ENCODE measurements at places on chromosomes 6 and 20.
A peak's percentile ranks its signal among the peaks of the same experiment; 100 is the strongest.

DNA sequence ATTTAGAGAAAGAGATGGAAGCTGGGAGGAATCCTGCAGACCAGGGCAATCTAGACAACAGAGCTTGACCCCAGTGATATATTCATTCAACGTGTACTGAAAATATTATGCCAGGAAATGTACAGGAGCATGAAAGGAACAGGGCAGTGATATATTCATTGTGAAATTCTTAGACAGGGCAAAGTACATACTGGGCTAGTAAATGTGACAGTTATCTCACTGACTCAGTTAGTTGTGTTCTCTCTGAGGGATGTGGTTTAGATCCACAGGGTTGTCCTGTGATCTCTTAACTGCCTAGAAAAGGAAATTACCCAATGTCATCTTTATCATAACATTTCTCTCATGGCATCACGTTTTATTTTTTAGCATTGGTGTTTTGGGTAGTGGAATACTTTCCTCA lies 891.3 kb downstream of the EYS start:
- DNase-seq, result no peak

- DNase-seq, result no peak
Measured at GRCh38 chr6:84749181-84749580, 15.2 kb downstream of the TBX18 start.

- DNase-seq, result no peak
Measured at GRCh38 chr6:48069280-48069679, 41.7 kb downstream of the PTCHD4 start.

GRCh38 chr6:42113936-42114636 lies 28.3 kb downstream of the C6orf132 start:
- DNase-seq, result no peak

DNA sequence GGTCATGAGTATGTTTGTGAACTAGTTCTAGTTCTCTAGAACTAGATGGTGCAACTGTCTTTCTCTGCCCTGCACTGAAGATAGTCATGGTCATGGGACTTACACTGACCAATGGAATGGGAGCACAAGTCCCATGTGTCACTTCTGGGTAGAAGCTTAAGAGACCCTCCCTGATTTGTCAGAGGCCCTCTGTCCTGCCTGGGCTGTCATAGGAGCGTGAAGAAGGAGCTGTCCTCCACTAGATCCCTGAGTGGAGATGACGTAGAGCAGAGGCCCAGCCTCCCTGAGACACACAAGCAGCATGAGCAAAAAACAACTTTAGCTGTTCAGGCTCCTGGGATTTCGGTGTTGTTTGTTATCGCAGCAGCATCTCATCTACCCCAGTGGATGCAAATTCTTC lies 514.5 kb downstream of the PREX1 start:
- no peak for DNase-seq

DNA sequence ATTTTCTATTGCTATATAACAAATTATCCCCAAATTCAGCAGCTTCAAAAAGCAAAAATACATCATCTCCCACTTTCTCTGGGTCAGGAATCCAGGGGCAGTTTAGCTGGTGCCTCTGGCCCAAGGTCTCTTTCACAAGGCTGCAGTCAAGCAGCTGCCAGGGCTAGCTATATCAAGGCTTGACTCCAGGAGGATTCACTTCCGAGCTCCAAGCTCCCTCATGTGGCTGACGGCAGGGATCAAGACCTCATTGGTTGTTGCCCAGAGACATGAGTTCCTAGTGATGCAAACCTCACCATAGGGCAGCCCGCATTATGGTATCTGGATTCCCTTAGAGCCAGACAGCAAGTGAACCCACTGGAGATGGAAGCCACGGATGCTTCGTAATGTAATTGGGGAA lies 1.3 kb upstream of the VNN1 start:
- DNase-seq, result peak; percentile 70

DNA sequence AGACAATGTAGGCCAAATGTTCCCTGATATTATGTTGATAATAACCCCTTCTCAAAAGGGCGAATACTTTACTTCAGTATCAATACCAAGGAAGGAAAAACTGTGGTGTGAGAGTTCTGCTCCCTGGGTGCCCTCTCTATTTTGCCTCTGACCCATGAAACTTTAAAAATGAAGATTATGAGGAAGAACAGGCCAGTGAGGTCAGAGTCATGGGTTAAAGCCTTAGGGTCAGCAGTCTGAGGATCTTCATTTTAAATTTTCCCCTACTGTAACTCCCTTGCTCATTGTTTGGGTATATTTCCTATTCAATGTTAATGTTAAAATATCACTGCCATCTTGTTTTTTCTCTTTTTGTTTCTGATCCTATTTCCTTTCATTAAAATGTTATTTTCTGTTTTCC lies 47.9 kb downstream of the PRKN start:
- no peak for DNase-seq

GRCh38 chr6:9308284-9308683 lies 872.9 kb upstream of the SLC35B3 start:
- no peak for DNase-seq

- no peak for DNase-seq
Measured at GRCh38 chr20:7879883-7880282, 60.4 kb downstream of the HAO1 start.

DNA sequence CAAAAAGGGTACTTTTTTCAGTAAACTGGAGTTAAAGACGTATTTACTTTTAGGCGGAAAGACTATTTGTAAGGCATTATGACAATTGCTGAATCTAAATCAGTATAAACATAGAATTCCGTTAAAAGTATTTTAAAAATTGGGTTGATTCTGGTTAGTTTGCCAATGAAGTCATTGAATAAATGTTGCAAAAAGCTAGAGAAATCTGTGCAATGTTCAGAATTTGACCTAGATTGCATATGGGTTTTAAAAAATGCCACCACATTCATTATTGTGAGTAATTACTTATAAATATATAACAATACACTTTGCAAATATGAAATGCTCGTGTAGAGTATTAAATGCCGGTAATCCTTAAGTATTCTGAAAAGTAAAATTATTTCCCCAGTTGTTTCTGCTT lies 116.5 kb upstream of the EEF1E1 start:
- DNase-seq, result no peak

DNA sequence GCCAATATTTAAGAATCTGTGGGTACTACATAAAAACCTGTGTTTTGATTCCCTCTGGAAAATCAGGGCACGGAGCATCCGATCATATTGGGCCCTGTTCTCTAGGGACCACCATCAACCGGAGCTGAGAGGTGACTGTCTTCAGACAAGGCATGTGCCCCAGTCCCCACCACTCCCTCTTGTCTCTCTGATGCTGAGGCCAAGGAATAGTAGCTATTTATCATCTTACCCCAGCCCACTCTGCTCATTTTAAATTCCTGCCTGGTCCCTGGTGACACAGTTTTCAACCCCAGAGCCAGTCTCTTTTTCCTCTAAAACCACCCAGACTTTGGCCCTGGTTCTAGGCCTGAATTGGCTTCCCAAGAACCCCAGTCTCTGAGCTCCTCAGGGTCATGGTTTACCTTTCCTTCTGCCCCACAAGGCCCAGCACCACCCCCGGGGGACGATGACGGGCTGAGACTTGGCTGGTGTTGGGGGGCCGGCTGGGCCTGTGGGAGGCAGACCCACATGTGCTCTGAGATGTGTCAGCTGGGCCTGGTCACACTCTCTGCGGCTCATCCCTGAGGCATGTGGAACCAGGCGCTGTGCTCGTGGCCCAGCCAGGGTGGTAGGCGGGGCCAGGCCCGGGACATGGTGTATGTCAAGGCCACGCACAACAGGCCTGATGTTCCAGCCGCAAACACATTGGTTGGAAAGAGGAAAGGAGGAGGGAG lies 114.4 kb downstream of the CEBPB start:
- DNase-seq, result no peak

- DNase-seq, result peak; percentile 6
Measured at GRCh38 chr6:227074-227782, 65.1 kb upstream of the DUSP22 start.

DNA sequence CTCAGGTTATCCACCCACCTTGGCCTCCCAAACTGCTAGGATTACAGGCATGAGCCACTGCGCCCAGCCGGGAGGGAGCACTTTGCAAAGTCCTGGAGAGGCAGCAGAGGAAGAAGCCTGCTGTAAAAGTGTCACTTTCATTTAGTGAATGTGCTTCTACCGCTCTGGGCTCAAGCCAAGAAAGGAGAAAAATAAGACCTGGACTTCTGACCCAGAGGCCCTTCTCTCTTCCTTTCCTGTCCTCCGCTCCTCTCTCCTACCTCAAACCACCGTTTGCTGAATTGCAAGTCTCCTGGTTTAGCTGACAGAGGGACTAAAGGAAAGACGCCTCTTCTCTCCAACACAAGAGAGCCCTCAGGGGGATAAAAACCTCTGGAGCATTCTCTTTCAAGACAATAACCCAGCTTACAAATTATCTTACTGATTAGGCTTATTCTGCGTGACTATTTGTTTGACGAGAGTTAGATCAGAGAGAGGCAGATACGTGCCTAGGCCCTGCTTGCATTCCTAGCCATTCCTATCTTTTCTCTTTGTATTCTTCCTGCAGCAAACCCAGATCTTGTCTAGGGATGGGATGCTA lies 84.2 kb upstream of the SLC22A23 start:
- DNase-seq, result no peak

GRCh38 chr20:62228982-62229545 lies 9.0 kb upstream of the HRH3 start:
- DNase-seq, result no peak

DNA sequence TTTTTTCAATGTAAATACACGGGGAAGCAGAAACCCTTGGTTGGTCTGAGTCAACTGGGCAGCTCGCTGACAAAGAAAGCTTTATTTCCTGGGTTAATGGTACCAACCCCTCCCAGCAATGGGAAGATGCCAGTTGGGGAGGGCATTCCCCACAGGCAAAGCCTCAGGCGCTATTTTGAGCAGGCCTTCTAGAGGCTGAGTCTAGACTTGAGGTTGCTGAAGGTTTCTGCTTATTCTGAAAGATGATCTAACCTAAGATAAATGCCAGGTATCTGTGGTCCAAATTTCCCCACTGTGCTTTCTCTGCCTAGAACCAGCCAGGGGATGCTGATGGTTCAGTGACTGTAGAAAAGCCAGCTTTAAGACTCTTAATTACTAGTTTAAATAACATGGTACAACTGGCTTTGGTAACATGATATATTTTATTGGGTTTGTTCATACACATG lies 172.5 kb upstream of the JARID2 start:
- peak; percentile 45 for DNase-seq

GRCh38 chr6:62914530-62914929 lies 296.7 kb upstream of the FKBP1C start:
- DNase-seq, result no peak

DNA sequence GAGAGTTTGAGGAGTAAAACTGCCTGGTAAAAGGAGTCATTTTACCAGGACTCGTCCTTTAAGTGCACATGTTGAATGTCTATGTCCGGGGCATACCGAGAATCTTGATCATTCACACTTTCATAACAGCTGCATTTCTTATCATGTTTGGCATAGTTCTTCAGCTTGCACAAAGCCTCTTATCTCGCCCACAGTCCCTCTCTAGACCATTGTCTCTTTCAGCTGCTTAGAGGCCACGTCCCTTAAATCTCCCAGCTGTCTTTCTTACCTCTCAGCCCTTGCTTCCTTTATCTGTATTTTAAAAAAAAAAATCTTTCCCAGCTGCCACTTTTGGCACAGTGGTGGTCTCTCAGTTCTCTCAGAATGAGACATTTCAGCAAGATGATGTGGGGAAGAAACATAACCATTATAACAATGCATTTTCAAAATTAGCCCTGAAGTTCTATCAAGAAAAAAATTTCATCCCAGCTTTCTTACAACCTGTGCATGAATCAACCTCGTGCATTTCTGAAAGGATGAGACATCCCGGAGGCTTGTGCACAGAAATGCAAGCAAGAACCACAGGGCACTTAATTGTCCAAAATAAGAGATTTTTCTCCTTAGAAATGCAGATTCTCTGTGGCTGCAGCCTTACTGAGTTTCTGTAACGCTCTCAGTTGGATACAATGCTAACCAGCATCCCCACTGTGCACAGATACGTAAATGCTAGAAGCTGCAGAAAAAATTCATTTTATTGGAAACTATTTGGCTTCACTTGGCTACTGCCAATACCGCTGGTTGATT lies 24.2 kb downstream of the RBM24 start:
- DNase-seq, result no peak

DNA sequence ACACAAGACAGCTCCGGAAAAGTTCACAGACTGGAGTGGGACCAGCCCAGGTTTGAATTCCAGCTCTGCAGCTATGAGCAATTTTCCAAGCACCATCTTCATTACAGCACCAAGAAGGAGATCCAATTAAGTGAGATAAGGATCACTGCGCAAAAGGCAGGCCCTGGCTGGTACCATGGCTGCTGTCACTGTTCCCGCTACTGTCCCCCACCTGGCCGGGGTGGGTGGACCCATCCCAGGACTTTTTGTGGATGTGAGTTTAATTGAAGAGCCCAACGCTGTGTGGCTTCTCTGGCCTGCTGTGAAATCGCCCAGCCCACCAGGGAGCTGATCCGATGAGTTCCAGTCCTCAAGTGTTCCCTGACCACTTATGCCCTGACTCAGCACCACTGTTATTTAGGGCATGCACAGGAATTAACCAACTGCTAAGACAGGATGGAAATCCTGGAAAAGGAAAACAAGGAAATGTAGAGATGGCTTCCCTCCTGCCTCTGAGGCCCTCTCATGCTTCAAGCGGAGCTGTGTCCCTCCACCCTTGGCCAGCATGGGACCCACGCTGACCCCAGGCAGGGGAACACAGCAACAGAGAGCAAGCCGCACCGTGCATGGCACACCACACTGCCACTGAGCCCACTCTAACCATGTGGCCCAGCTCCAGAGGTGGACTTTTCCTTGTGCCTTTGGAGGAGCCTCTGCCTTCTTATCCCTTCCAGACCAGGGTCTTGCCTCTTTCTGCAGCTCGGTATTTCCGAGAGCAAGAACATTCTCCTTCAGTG lies 150.0 kb upstream of the CST7 start:
- no peak for DNase-seq

- DNase-seq, result no peak
Measured at GRCh38 chr6:145086197-145086596, 649.1 kb downstream of the EPM2A start.

DNA sequence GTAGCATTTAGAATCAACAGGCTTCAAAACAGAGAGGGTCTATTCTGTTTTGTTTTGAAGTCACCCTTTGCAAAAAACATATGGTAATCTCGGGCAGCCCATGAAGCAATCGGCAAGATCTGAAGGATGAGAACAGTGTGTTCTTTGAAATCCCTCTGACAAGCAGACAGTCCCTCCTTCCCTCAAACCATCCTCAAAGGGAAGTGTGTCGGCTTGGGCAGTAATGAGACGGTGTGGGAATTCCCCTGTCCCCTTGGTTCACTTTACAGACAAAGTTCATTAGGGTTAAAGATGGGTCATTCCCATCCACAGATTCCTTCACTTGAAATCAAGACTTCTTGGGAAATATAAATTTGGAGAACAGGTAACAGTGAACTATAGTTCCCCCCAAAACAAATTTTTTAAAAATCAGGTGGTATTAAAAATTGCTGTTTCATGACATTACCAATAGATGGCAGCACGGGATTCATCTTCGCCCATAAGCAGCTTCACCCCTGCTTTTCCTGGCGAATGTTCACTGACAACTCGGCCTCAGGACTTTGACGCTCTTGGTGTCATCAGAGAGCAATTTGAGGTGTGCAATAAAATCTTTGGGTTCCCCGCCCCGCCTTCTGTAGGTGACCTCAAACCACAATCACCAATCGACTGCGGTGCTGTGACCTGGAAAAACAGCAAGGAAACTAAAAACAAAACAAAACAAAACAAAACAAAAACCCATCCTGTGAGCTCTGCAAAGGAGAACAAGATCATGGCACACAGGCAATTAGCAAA lies 159.3 kb upstream of the TNFAIP3 start:
- peak; percentile 60 for DNase-seq

- DNase-seq, result no peak
Measured at GRCh38 chr6:142542704-142543233, 241.0 kb downstream of the ADGRG6 start.

All from midbrain (tissue), 1 donor.